ENCODE measurements at places on chromosomes 4 and X.
A peak's percentile ranks its signal among the peaks of the same experiment; 100 is the strongest.

- no peak for DNase-seq
Observed at GRCh38 chr4:32744211-32744610, 2024.0 kb downstream of the PCDH7 start.

GRCh38 chr4:136400829-136401228 lies 1131.5 kb downstream of the PCDH18 start:
- no peak for DNase-seq

- no peak for DNase-seq
Observed at GRCh38 chr4:149676076-149676475, 139.6 kb downstream of the IQCM start.

DNA sequence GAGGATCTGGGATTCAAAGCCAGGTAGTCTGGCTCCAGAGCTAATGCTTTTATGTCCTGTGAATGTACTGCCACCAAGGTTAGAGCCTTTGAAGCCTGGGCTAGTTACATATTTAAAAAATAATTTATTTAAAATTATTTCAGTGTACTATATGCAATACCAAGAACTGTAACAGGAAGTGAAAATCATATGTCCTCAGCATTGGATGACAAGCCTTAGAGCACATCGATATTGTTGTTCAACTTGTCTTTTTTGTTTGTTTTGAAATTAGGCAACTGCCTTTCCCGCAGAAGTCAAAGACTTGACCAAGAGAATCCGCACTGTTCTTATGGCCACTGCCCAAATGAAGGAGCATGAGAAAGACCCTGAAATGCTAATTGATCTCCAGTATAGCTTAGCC lies 73.1 kb upstream of the IL13RA1 start:
- no peak for DNase-seq

GRCh38 chr4:22413471-22413870 lies 102.4 kb downstream of the ADGRA3 start:
- no peak for DNase-seq

- DNase-seq = no peak
Observed at GRCh38 chr4:30950737-30951136, 230.6 kb downstream of the PCDH7 start.

GRCh38 chr4:101941816-101942358 lies 151.4 kb downstream of the BANK1 start:
- DNase-seq = no peak

GRCh38 chr4:150510176-150510865 lies 71.6 kb upstream of the MAB21L2 start:
- no peak for DNase-seq

- no peak for DNase-seq
Observed at GRCh38 chr4:175702703-175703102, 109.4 kb downstream of the GPM6A start.

DNA sequence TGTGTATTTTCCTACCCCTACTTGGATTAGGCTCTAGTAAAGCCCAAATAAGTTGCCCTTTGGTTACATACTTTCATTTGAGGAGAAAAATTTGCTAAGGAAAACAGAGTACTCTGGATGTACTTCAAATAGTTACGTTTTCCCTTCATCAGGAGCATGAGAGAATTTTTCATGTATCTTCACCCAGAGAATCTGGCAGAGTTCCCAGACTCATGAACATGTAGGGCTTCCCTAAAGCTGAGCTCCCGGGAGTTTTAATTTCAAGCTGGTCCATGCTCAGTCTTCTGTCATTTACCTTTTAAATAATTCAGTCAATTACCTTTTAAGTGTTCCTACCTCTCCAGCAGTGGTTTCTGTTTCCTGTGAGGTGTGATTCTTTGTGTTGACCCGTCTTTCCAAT lies 367.5 kb upstream of the GRID2 start:
- DNase-seq = no peak

DNA sequence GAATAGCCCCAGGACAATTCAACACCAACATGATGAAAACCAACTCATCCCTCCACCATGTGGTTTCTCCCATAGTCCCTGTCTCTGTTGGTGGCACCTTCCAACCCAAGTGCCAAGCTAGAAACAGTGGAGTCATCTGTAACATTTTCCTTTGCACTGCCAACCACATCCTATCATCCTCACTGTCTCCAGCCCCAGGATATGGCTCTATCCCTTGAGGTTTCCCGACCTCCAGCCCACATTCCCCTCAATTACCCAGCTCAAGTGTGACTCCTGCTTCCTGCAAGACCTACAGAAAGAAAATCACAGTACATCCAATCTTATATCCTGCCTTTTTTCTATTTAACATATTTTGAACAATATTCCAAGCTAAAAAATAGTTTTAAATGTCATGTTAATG lies 24.2 kb downstream of the PNMA6F start:
- no peak for DNase-seq

DNA sequence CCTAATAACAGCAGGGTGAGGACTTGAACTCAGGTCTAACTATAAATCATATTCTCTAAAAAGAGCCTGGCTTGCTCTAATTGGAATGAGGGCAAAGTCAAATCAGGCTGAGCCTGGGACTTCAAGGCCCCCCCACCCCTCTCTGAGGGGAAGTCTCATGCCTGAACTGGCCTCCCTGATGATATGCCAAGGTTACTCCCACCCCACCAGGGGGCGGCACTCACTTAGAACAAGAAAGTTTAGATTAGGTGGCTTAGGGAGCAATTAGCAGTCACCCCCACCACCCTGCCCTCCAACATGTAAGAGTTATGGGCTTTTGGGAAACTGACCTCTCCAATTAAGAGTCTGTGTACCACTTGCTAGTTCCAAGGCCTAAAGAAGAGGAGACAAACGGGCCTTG lies 2.7 kb downstream of the FOXO4 start:
- DNase-seq = peak; percentile 78

DNA sequence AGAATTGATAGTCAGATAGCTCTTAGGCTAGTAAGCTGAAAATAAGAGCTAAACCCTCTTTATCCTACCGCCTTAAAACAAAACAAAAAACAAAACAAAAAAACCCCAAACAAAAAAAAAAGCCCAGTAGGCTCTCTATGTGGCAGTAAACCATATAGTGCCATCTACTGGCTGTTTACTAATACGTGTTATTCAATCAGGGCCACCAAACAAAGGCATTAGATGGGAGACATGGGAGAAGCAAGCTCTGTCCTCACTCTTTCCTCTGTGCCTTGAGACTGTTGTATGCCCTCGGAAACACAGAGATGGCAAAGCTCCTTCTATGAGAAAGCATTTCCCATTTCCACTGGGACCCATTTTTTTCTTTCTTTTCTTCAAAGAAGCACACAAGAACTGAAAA lies 148.8 kb upstream of the MID1 start:
- no peak for DNase-seq

DNA sequence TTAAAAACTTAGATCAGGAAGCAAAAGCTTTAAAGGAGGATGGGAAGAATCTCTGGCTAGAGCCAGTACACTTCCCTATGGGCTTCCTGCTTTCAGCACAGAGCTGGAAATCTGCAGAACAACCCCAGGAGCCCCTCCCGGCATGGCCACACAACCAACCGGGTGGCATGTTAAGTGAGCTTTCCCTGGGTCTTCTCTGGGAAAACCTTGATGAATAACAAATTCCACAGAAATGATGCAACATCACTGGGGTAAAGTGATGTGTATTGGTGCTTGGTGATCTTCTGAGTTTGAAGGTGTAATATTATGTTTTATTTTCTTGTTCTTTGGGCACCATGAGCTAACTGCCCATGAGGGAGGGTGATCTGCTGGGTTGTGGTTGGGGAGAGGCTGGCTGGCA lies 22.1 kb downstream of the NHS start:
- DNase-seq = no peak

DNA sequence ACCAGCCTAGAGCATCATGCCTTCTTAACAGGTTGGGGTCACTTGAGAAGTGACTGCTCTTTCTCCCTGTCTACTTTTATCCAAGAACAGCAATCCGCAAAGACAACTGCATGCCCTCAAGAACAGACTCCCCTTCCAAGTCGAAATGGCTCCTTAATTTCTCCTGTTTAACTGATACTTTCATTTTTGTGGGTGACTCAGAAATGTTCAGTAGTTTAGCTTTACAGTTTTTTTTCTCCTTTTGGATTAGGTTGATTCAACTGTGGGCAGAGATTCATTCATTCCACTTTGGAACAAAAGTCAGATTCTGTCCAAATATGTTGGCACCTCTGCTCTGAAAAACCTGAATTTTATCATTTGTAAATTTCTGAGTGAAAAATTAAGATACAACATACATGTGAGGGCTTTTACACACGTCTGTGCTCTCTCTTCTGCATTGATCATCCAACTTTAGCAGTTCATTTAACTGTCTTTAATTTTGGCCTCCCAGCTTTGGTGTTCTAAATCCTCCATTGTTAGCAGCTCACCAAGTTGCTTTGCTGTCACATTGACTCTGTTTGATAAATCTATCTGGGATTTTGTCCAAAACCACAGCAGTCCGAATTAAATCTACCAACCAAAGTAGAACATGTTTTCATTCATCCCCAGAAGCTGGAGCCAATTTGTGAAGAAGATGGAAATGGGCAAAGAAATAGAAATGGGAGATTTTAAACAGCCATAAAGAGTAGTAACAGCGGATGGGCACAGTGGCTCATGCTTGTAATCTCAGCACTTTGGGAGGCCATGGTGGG lies 50.0 kb downstream of the HOPX start:
- no peak for DNase-seq

- no peak for DNase-seq
Observed at GRCh38 chrX:20974326-20974725, 399.9 kb upstream of the CNKSR2 start.

DNA sequence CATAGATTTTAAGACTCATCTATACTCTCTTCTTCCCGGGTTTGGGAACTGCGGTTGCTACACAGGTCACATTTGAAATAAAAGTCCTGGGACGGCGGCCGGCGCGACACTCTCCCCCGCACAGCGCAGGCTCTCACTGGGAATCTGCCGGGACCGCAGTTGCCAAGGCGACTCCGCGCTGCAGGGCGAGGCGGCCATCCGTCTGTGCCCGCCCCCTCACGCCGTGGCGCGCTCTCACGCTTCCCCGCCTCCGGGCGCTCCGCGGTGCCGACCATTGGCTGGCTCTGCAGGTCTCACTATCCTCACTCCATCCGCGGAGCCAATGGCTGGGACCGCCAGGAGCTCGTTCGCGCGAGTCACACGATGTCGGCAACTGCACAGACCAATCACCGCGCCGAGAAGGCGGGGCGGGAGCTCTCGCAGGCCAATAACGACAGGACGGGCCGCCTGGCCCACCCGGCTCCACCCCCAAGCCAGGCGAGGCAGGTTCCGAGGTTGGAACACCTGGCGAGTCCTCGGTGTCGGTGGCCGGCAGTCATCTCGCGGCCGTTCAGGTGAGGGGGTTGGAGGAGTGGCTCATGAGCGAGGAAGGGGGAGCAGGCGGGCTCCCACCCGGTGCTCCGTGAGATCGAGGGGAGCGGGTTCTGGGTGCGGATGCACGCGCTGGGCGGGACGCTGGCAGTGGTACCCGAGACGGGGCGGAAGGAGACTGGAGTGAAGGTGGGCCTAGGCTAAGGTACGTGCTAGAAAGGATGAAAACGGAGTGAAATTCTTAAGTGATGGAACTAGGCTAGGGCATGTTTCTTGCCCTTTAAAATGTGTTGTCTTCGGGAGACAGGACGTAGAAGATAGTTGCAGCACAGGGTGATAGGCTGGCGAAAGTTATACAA lies at the start of gene MSMO1:
MSMO1 (plus strand) TSS at position 459 of the 890 bp plus-strand sequence. CDS start 5,702 bp downstream, outside the sequence.
- DNase-seq = peak; percentile 99

- DNase-seq = no peak
Observed at GRCh38 chr4:185480016-185480732, 8.6 kb upstream of the CCDC110 start.

DNA sequence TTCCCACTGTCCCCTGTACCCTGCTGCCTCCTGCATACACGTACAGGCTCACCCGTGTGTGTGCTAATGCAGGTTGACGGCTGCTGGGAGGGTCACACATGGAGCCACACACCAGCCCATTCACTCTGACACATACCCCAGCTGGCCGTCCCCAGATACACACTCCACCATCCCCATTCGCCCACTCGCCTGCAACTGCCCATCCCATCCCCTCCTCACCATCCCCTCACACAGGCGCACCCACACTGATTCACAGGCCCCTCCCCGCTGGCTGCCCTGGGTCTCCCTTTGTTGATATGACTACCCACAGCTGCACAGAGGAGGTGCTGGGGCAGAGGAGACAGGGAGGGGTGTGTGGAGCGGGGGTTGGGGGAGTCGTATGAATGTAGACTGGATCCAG lies 25.7 kb downstream of the PJA1 start:
- DNase-seq = no peak

DNA sequence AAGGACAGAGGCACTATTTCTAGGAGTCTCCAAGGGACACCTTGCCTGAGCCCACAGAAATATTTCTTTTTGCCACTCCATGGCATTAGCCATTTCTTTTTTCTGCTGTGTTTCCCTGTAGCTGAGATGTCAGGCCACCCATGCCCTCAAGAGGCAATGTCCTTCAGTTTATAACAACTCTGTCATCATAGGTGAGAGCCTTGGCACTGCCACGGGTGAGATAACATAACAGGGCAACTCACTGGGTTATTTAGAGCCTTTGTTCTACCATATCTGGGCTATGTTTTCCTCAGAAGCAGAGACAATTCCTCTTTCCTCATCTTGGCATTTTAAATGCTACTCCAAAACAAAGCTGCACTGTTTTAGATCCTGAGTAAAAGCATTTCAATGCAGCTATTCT lies 99.9 kb upstream of the MAOA start:
- DNase-seq = no peak

GRCh38 chr4:138405934-138406567 lies 163.9 kb upstream of the SLC7A11 start:
- no peak for DNase-seq

GRCh38 chr4:88623097-88623496 lies 30.8 kb downstream of the HERC3 start:
- no peak for DNase-seq
